Bronchial epithelial cell (primary cell): ENCODE measurements at places on chromosomes 16 and 17. TPM values are rescaled to one million over a fixed set of nuclear protein-coding genes. Genes with fewer than 3 reads are reported as not detected.

DNA sequence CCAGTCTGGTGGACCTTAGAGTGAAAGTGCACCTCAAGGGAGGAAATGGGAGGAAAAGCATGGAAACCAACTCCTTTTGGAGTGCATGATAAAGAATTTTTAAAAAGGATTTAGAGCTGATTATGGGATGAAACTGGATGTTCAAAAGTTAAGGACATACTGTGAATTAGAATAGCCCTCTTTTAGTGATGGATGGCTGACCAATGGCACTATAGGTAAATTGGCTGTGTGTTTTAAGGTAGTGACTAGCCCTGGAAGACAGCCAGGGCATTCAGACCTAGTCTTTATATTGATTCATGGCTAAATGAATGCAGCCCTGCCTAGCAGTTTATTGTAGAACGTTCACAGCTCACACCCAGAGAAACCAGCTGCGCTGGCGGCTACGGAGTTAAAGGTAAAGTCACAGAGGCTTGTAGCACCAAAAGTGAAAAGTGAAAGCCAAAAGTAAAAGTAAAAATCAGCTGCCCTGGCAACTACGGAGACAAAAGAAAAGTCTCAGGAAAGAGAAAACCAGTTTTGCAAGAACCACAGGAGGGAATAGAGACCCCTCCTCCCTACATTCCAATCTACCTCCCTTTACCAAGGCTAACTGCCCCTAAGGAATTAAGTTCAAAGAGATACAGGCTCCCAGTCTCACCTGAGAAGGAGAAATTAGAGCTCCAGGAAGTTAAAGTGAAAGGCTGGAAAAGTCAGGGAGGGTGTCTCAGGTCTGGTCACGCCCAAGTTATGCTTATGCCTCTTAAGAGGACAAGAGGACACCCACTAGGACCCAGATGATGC is 21.8 kb downstream of the ACSM1 start:
- peak; percentile 70 for DNase-seq

GRCh38 chr16:89548344-89549006 is 12.0 kb upstream of the RPL13 start:
- no peak for DNase-seq

DNA sequence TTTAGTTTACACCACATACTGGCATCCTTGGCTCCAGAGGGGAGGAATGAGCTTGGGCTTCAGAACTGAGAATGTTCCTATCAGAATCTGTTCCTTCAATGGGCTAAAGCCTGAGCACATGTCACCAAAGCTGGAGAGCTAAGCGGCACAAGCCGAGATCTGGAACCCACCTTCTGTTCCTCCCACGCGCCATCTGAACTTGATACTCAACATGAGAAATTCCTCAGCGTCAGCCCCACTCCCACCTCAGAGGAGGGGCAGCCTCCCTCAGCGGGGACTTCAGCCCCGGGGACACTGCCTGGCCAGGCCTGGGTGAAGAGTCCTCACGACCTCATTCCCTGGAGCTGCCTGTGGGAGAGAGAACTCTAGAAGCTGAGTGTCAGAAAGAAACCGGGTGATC is 22.8 kb upstream of the SLC47A1 start:
- DNase-seq, result no peak

GRCh38 chr17:81126281-81127132 is 38.8 kb upstream of the PVALEF start:
- DNase-seq, result no peak

KRT36 gene
- under 0.01 TPM in 1 of 2 replicates, not detected in the other for total RNA-seq

GRCh38 chr17:38441429-38442061 is 13.3 kb downstream of the ARHGAP23 start:
- no peak for DNase-seq

DNA sequence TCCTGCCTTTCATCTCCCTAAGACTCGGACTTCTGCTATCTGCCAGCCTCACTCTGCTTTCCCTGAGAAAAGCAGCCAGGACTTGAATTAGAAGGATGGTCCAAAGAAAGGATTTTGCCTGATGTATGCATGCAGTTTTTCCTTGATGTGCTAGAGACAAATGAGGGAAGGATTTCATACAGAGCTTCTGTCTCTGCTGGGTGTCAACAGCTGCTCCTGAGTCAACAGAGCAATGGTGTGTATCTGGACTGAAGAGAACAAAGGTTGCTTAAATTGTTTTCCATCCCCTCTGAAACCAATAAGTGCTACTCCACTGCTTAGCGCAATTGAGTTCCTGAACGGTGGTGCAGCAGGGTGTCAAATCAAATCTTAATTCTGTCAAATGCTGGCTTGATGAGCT is 680.6 kb upstream of the C16orf82 start:
- DNase-seq, result no peak
